ENCODE measurements at places on chromosomes 3 and 15. TPM values are rescaled to one million over a fixed set of nuclear protein-coding genes. Genes with fewer than 3 reads are reported as not detected.

- no peak for DNase-seq
- no peaks in the 10 kb centered on the region for H3K4me1 ChIP-seq
- no peaks in the 10 kb centered on the region for H3K36me3 ChIP-seq
- H3K27ac ChIP-seq: no peak overlapping the region
Measured at GRCh38 chr3:124691599-124691998, 38.7 kb upstream of the UMPS start.

CACNA1D gene
- 0.96 TPM for total RNA-seq

TMEM207 gene
- total RNA-seq: not detected

CD200 gene
- total RNA-seq: 4.8 TPM

DNA sequence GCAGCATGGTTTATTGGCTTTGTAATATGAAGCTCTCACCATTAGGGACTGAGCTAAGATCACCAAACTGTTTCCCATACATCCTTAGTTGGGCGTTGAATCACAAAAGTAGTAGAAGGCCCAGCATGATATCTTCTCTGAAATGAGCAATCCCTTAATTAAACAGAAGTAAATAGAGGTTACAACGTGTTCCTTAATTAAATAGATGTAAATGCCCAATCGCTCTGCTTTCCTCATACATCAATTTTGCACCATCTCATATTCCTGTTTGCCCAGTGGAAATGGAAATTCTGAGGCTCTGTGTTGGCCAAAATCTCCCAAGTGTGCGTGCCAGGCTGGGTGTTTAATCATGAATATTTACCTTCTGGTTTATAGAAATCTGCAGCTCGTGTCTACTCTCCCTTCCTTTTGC, 107.4 kb upstream of the FOXB1 start:
- no peaks in the 10 kb centered on the region for H3K4me1 ChIP-seq
- H3K36me3 ChIP-seq: no peaks in the 10 kb centered on the region
- no peak overlapping the region for H3K4me3 ChIP-seq
- no peak overlapping the region for H3K27ac ChIP-seq

THAP10 gene
- total RNA-seq: 5.9 TPM

DNA sequence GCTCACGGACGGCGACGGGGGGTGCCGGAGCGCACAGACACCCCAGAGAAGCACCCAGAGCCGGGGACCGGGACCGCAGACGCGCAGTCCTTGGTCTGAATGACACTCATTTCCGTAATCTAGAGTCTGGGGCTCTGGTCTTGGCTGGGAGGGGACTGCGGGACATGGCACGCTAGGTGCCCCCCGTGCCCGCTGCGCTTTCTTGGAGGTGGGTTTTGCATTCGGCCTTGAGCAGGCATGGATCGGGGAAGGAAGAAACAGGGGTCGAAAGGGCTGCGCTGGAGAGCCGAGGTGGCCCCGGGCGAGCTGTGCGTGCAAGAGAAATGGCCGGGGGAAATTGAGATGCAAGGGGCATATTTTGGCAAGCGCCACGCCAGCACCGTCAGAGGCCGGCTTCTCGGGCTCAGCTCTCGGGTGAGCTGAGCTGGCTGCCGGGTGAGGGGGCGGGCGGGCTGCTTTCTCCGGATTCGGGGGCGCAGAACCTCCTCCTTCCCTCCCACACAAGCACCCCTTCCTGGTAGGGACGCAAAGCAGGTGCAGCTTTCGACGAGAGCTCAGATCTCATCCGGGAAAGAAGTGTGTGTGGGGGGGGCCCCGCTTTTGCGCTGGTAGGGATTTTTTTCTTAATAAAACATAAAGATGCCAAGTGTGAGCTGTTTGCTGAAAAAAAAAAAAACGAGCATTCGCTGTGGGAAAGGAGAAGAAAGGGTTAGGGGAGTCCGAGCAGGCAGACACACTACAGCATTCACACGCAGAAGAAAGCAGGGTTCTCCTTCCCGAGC, 963 bp upstream of the NTRK3 start:
- H3K4me1 ChIP-seq: peaks cover 4% of the 10 kb centered on the region
- DNase-seq: no peak
- no peak overlapping the region for H3K27ac ChIP-seq
- no peaks in the 10 kb centered on the region for H3K36me3 ChIP-seq
- H3K27me3 ChIP-seq: no peaks in the 10 kb centered on the region

DNA sequence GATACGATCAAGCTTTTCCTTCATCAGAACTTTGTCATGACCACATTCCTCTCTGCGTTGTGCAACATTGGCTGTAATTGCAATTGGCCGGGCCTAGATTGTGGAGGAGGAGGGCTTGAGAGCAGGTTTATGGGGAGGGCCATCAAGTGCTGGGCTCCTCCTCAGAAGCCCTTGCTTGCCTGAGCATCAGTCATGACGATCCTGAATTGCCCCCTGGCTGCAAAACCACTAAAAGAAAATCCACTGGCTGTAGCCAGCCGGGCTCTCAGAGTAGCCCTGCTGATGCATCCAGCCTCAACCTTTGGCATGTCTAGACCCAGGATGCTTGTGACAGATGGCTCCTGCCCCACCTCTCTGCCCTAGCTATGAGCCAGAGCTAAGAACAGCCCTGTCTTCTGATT, 13.4 kb upstream of the TRH start:
- no peak overlapping the region for H3K27ac ChIP-seq
- no peak overlapping the region for H3K4me3 ChIP-seq
- no peaks in the 10 kb centered on the region for H3K4me1 ChIP-seq
- no peaks in the 10 kb centered on the region for H3K36me3 ChIP-seq
- no peaks in the 10 kb centered on the region for H3K27me3 ChIP-seq

SLC9C1 gene
- not detected for total RNA-seq

DNA sequence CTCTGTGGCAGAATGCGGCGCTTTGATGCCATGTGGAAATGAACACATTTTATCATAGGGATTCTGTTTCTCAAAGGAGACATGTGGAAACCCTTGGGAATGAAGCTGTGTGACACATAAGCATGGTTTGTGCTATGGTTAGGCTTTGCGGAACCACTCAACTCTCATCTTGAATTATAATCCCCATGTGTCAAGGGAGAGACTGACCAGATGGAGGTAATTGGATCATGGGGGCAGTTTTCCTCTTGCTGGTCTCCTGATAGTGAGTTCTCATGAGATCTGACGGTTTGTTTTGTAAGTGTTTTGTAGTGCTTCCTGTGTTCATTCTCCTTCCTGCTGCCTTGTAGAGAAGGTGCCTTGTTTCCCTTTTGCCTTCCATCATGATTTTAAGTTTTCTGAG, 1109.2 kb upstream of the ALCAM start:
- no peaks in the 10 kb centered on the region for H3K36me3 ChIP-seq
- no peak overlapping the region for H3K27ac ChIP-seq
- H3K4me1 ChIP-seq: no peaks in the 10 kb centered on the region
- no peak for DNase-seq
- H3K27me3 ChIP-seq: no peaks in the 10 kb centered on the region

POLG gene
- 50.6 TPM for total RNA-seq

CRYGS gene
- 4.2 TPM for total RNA-seq

NR2E3 gene
- total RNA-seq: 2.9 TPM

DNA sequence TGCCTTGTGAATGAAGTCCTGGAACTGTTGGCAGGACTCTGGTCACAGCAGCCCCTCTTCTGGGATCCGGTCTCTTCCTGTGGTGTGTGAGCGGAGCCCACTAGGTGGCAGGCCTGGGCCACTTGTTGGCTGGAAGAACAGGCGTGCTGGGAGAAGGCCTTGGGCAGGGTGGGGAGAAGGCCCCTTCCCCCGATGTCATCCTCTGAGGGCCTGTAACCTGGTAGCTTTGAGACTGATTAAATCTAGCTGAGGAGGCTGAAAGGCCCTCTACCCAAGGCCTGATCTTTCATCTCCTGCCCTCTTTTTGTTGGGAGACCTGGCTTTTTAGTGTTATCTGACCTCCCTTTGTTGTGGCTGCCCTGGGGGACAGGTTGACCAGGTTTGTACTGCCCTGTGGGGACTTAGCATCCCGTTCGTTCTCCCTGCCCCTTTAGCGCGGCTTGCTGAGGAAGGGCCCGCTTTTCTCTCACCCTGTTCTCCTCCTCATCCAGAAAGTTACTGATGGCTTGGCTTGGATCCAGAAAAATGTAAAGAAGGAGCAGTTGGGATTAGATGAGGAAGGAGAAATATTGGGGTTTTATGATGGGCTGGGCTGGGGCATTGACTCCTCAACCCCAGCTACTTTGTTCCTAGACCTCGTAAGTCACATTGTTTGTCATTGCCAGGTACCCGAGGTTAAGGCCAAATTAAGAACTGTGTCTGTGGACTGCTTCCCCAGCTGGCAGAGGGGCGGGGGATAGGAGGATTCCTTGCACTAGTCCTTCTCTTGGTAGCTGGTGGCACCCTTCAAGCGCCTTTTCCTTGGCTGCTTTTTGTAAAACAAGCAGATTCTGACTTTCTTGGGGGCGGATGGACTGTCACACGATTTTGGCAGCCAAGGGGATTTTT, 48.5 kb downstream of the CHCHD6 start:
- H3K36me3 ChIP-seq: no peaks in the 10 kb centered on the region
- no peak overlapping the region for H3K4me3 ChIP-seq
- peak overlapping the region; percentile 53 for H3K27ac ChIP-seq

DNA sequence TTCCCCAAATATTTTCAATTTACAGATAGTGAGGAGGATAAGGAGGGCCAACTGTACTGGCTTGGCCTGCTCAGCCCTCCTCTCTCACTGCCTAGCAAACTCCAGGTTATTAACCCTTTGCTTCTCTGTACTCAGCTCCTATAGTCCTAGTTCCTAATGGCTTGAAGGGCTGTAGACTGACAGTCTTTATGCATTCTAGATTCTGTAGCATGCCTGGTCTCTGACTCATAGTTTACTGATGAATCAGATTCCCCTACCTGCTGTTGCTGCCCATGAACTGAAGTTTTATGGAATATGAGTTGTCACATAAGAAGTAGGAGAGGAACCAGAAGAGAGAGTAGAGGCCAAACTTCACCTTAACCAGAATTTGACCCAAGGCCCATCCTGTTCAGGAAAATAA, 27.1 kb upstream of the MAP3K13 start:
- H3K27me3 ChIP-seq: no peaks in the 10 kb centered on the region
- H3K4me3 ChIP-seq: no peak overlapping the region
- H3K36me3 ChIP-seq: no peaks in the 10 kb centered on the region
- no peak for DNase-seq
- peak overlapping the region; percentile 40 for H3K27ac ChIP-seq

HIGD2B gene
- total RNA-seq: not detected

CDHR4 gene
- total RNA-seq: not detected

- DNase-seq: no peak
- H3K27ac ChIP-seq: no peak overlapping the region
- no peaks in the 10 kb centered on the region for H3K36me3 ChIP-seq
- no peaks in the 10 kb centered on the region for H3K4me1 ChIP-seq
- H3K27me3 ChIP-seq: no peaks in the 10 kb centered on the region
Measured at GRCh38 chr3:185421577-185422232, 58.8 kb downstream of the MAP3K13 start.

DNA sequence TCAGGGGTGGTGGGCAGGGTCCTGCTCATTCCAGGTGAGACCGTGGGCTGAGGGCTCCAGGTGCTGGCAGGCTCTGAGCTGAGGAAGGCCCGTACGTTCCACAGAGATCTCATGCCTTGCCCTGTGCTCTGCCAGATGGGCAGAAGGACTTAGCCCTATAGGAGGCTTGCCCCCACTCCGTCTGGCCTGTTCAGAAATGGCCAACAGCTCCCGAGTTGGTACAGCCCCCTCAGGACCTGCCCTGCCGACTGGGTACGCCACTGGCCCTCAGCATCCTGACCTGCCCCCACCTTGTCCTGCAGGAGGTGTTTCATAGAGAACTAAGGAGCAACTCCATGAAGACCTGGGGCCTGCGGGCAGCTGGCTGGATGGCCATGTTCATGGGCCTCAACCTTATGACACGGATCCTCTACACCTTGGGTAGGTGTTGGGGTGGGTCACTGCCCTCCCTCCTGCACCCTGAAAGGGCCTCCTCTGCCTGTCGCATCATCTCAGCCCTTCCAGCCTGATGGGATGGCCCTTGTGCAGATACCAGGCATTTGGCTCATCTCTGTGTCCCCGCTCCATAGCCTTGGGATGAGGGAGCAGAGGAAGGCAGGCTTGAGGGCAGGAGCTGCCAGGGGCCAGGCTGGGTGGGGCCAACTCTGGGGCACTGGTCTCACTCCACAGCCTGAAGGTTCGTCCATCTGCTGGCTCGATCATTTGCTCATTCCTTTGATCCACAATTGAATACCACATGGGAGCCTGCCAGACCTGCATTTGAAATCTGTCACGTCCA, 14.2 kb downstream of the TMEM43 start:
- H3K4me3 ChIP-seq: no peak overlapping the region
- no peak overlapping the region for H3K27ac ChIP-seq
- DNase-seq: no peak
- H3K27me3 ChIP-seq: no peaks in the 10 kb centered on the region
- peaks cover 8% of the 10 kb centered on the region for H3K4me1 ChIP-seq
- peaks cover under 1% of the 10 kb centered on the region for H3K36me3 ChIP-seq

DNA sequence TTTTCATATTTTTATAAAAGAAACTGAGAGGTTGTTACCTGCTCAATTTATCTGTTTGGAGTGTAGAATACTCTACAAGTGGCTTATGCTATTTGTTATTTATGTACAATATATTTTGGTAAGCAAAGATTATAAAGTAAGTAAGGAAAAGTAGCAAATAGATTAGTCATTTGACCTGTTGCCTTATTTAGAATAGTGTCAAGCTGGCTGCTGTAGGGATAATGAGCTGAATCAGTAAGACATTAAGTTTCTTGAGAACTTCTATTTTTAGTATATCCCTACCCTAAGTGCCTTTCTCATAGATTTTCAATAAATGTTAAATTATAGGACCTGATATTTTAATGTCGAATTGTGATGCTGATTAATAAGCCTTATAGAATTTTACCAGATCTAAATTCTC, 37.2 kb downstream of the ECT2 start:
- no peaks in the 10 kb centered on the region for H3K36me3 ChIP-seq
- H3K27me3 ChIP-seq: no peaks in the 10 kb centered on the region
- no peak overlapping the region for H3K27ac ChIP-seq
- no peak for DNase-seq
- H3K4me3 ChIP-seq: no peak overlapping the region
- H3K4me1 ChIP-seq: no peaks in the 10 kb centered on the region

NBEAL2 gene
- 54.4 TPM for total RNA-seq

- no peak overlapping the region for H3K27ac ChIP-seq
- H3K4me1 ChIP-seq: no peaks in the 10 kb centered on the region
- DNase-seq: no peak
- no peak overlapping the region for H3K4me3 ChIP-seq
- peaks cover 8% of the 10 kb centered on the region for H3K36me3 ChIP-seq
- no peaks in the 10 kb centered on the region for H3K27me3 ChIP-seq
Measured at GRCh38 chr3:14137004-14137403, 12.2 kb downstream of the TMEM43 start.

DNA sequence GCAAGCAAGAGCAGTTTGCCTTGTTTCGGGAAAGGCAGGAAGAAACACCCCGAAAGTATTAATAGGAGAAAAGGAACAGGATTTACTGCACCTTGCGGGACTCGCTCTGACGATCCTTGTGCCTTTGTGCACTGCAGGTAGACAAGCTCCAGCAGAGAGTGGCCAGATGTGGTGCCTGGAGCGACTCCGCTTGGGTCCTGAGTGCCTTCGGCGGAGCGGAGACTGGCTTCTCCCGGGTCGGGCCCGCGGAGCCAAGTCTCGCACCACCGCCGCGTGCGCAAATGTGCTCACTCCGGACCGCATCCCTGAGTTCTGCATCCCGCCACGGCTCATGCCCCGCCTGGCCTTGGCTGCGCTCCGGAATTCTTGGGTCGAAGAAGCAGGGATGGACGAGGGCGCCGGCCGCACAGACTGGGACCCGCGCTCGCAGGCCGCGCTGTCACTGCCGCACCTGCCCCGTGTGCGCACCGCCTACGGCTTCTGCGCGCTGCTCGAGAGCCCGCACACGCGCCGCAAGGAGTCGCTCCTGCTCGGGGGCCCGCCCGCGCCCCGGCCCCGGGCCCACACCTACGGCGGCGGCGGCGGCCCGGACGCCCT, 769 bp downstream of the C2CD4A start:
- peak overlapping the region; percentile 65 for H3K27ac ChIP-seq
- no peaks in the 10 kb centered on the region for H3K27me3 ChIP-seq
- no peaks in the 10 kb centered on the region for H3K4me1 ChIP-seq

MUSTN1 gene
- 6.9 TPM for total RNA-seq

Data from breast epithelium (tissue), 4 donors.